ENCODE measurements at places on chromosomes 13 and 19.

- DNase-seq = no peak
These were observed 1276.8 kb downstream of the UQCRFS1 start for GRCh38 chr19:27936139-27936538.

- no peak for DNase-seq
These were observed 199.3 kb downstream of the RFC3 start for GRCh38 chr13:34017231-34017630.

DNA sequence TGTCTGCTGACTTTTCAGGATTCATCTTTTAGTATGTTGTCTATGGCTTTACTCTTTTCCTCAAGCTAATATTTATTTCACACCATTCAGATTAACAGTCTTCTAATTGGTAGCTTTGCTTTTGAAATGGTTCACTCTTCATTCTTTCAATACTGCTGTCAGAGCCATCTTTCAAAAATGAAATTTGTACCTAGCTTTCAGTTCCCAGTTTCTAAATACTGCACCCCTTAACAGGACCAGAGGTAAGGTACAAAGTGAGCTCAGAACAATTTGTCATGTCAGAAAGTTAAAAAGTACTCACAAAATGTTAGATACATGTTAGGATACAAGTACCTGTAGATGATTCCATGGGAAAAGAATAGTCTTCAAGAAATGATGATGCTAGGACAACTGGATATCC, 83.0 kb downstream of the FNDC3A start:
- DNase-seq = no peak

GRCh38 chr19:50551715-50552187, 16.5 kb downstream of the LRRC4B start:
- no peak for DNase-seq

GRCh38 chr19:39517432-39517831, 2.5 kb downstream of the SELENOV start:
- no peak for DNase-seq

GRCh38 chr19:45507872-45508416, 665 bp downstream of the VASP start:
- no peak for DNase-seq

DNA sequence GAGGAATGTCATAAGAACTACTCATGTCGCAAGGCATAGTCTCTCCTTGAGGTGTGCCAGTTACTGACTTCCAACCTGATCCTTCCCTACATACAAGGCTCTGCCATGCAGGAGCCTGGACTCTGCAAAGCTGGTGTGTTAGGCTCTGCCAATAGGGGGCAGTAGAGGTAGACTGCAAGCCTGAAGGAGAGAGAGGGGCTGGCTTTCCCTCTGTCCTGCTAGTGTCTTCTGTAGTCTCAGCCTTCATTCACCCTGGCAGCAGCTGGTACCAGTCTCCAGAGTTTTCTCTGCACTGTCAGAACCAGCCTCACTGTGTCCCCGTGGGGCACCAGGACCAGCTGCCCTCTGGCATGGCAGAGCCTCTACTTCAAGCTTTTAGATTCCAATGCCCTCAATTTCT, 14.5 kb downstream of the SHISA2 start:
- DNase-seq = no peak

- DNase-seq = no peak
These were observed 73.9 kb downstream of the TNFRSF19 start for GRCh38 chr13:23644126-23644419.

- DNase-seq = no peak
These were observed 3.9 kb upstream of the PLPP2 start for GRCh38 chr19:294946-295686.

DNA sequence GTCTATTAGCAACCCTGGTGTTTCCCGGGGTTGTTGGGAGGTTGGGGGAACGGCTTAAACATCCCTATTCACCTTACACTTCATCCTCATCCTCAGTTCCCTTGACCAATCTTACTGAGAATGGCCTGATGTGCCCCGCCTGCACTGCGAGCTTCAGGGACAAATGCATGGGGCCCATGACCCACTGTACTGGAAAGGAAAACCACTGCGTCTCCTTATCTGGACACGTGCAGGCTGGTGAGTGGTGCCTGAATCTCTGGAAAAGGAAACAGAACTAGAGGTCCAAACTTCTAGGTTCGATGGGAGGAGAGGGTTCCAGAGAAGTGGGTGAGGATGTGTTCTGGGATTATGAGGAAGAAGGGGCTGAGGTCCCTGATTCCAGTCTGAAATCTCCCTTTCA, 5.9 kb downstream of the PINLYP start:
- DNase-seq = no peak

DNA sequence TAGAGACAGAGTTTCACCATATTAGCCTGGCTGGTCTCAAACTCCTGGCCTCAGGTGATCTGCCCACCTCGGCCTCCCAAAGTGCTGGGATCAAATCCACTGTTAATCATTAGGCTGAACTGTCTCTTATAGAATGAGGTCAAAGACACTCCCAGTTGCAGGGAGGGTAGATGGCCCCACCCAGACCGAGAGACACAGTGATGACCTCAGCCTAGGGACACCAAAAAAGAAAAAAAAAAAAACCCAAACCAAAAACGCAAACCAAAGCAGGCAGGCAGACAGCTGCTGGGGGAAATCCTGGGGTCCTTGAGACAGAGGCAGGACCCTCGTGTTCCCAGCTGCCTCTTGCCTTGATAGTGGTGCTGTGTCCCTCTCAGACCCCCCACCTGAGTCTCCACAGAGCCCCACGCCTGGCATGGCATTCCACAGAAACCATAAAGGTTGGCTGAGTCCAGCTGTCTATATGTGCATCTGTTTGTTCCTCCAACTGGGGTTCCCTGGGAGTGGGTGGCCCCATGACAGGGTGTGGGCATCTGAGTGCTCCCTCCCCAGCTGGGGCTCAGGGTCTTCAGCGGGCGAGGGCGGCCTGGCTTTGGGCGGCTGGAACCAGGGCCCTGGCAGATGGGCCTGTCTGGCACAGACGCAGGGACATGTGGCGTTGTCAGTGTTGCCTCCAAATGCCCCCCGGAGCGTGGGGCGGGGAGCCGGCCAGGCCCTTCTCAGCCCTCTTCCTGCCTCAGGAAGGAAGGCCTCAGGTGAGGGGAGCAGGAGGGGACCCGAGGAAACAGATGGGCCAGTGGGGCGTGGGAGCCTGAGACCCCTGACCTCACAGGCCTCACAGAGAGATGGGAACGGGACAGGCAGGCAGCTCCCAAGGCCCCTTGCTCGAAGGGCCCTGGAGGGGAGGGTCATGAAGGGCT, 5.2 kb downstream of the DAND5 start:
- DNase-seq = no peak

DNA sequence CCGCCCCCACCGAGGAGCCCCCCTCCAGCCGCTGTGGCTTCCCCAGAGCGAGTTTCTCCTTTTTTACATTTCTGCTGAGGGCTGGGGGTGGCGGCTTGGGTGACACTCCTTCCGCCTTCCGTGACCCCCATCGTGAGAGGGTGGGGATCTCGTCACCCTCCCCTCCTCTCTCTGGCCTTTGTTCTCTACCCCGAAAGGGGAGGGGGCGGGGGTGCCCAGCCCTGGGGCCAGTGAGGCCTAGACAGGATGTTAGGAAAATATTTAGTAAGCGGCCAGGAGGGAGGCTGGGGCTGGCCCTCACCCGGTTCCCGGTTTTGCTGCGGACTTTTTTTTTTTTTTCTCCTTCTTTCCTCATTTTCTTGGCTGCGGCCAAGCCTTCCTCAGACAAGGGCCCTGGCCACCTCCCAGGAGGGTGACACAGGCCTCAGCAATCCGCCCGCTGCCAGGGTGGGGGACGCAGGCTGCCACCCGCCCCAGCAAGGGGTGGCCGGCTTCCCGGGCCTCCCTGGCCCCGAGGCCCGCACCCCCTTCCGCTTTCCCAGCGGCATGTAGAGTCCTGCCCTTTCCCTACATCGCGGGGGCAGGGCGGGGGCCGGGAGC, 3.9 kb downstream of the MIDN start:
- no peak for DNase-seq

DNA sequence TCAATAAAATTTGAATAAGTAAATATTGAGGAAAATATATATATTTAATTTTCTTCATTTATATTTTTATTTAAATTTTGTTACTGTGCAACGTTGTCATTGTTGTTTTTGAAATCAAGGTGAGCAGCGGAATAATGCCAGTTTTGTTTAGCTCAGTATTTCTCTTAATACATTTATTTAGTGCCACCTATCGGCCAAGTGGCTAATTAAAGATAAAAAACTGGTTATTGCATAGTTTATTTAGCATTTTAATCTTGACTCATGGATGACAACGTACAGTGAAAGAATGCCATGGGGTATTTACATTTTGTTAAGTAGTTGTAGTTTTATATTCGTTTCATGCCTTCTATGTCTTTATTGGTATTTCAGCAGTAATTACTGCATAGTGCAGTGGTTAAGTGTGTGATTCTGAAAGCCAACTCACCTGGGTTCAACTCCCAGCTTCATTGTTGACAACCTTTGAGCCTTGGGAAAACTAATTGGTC, 265.9 kb downstream of the MYO16 start:
- no peak for DNase-seq

DNA sequence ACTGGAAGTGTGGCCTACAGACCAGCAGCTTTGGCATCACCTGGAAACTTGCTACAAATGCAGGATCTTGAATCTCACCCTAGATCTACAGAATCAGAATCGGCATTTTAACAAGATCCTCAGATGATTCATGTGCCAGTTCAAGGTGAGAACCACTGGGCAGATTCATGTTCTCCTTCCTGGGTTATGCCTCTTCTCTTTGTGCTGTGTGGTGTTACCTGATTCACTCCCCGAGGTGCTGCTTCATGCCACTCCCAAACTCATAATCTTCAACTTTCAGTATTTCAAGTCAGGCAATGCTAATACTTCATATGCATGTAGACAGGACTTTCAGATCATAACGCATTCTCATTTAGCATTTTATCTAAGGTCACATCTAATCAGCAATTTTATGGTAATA, 427.7 kb downstream of the FOXO1 start:
- no peak for DNase-seq

DNA sequence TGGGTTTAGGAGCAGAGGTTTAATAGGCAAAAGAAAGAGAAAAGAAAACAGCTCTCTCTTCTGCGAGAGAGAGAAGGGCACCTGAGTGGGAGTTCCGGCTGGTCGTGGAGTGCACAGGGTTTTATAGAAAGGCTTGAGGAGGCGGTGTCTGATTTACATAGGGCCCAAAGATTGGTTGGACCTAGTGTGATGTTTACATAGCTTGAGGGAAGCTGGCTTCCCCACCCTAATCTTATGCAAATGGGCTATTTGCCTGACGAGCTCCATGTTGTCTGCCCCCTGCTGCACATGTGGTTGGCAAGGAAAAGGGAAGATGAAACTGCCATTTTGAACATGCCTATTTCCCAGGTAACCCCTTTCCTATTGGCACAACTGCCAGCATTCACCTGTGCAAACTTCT, 21.5 kb upstream of the MEDAG start:
- DNase-seq = no peak

- no peak for DNase-seq
These were observed 7.9 kb downstream of the PDX1 start for GRCh38 chr13:27927444-27928352.

DNA sequence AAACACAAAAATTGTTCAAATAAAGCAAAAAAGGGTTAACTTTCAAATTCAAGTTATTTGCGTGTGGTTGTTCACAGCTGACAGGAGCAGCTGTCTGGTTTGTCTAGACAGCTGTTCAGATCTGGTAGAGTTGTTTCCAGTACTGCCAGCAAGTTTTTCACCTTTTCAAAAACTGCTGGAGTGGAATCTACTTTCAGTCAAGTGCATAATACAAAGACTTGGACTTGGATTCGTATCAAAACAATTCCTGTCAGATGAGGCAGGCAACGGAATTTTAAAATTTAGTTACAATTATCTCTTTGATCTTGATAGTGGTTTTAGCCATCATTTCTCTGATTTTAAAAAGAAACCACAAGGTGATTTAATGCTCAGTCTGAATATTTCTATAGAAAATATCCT, 51.7 kb upstream of the EEF1AKMT1 start:
- no peak for DNase-seq

Measured in NCI-H187 treated with DMSO at 0.1 percent for 48 hours (cell line).